Activated T-cell treated with anti-CD3 and anti-CD28 coated beads for 24 hours (primary cell): ENCODE measurements at places on chromosomes 5 and 9.

DNA sequence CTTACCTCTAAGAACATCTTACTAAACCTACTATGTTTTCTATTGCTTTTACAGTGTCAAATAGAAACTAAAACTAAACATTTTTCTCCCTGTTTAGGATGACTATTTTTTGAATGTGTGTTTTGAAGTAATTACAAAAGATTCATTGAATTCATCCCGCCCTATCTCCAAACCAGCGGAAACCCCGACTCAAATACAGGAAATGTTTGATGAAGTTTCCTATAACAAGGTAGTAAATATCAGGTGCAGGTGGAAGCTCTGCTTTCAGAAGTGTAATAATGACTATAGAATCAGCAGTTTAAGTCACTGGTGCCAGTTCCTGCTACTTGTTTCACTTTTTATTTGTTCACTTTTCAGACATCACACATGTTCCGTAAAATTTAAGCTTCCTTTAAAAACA, 20.0 kb downstream of the ERAP2 start:
- DNase-seq, result no peak

GRCh38 chr5:32342656-32343055, 29.9 kb upstream of the MTMR12 start:
- DNase-seq, result no peak

- DNase-seq, result no peak
Measured at GRCh38 chr5:86095092-86095491, 522.6 kb upstream of the COX7C start.

GRCh38 chr9:77163884-77164283, 13.4 kb upstream of the VPS13A start:
- DNase-seq, result no peak

- DNase-seq, result no peak
Measured at GRCh38 chr5:140546851-140547507, 483 bp upstream of the EIF4EBP3 start.

- DNase-seq, result no peak
Measured at GRCh38 chr5:157710882-157711281, 20.3 kb upstream of the THG1L start.

- no peak for DNase-seq
Measured at GRCh38 chr5:130712324-130712723, 452.7 kb downstream of the HINT1 start.

DNA sequence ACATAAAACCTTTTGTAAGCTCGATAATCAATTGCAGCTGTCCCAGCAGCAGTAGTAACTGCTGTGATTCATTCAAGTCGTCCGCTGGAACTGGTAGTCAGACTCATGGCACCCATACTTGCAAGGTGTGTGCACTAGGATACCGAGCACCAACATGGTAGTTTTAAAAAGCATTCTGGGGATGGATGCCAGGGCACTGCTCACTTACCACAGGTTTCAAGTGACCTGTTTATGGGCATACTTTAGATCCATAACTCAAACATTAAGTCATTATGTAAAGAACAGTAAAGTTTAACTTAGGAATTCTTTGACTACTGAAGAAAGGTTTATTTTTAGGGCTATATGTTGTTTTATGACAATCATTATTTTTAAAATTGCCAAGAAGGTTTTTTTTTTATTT, 2277.6 kb downstream of the MAT2B start:
- DNase-seq, result no peak

DNA sequence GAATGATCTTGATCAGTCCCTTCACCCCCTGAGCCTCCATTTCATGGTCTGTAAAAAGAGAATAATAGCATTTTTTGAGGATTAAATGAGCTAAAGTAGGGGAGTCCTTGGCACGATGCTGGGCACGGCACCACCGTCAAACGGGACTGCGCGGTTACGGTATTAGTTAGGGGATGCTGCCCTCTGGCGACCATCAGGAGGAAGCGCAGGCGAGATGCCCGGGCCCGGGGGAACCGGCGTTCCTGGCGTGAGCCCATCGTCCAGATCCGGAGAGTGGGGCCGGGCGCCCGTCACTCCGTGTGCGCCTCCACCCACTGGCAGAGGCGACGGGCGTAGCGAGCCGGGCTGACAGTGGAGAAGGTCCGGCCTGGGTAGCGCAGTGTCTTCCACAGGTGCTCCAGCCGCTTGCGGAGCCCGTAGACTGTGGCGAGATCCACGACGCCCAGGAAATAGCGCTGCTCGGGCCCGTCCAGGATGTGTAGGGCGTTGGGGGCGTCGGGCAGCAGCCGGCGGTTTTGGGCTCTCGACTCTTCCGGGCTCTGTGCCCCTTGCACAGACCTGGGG, 4.8 kb upstream of the ST6GALNAC4 start:
- peak; percentile 74 for DNase-seq

GRCh38 chr5:150065346-150065745, 21.0 kb downstream of the CSF1R start:
- DNase-seq, result no peak

- DNase-seq, result no peak
Measured at GRCh38 chr9:8391566-8391965, 592.0 kb upstream of the DMAC1 start.

GRCh38 chr5:133870661-133871060, 97.8 kb downstream of the C5orf15 start:
- no peak for DNase-seq

- DNase-seq, result no peak
Measured at GRCh38 chr5:16784088-16784487, 152.0 kb downstream of the MYO10 start.

- DNase-seq, result no peak
Measured at GRCh38 chr9:116544896-116545295, 142.2 kb upstream of the TRIM32 start.

GRCh38 chr5:56681346-56681745, 134.0 kb upstream of the MAP3K1 start:
- DNase-seq, result no peak

DNA sequence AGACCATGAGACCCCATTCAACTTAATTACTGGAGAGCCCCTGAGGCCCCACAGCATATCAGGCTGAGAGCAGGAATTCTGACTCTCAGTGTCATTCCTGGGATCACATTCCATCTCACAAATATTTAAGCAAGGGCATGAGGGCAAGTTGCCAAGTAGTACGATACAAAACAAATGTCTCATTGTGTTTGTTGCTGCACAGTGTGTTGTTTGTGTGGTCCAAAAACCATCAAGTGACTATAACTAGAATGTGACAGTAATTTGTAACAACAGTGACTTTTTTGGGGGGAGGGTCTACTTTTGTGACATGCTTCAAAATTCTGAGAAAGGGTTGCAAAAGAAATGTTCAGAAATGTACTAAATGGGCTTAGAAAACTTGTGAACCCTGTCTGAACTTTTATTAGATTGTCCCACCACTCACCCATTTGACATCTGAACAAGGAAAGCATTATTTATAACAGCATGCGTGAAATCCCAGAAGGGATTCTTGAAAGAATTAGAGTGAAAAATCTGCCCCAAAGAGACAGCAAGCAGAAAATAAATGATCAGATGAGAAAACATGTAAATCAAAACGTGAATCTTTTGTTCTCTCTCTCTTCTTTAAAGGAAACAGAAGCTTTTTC, 347.0 kb downstream of the NTRK2 start:
- DNase-seq, result no peak

GRCh38 chr5:123752552-123753179, 240.7 kb downstream of the CSNK1G3 start:
- DNase-seq, result no peak

DNA sequence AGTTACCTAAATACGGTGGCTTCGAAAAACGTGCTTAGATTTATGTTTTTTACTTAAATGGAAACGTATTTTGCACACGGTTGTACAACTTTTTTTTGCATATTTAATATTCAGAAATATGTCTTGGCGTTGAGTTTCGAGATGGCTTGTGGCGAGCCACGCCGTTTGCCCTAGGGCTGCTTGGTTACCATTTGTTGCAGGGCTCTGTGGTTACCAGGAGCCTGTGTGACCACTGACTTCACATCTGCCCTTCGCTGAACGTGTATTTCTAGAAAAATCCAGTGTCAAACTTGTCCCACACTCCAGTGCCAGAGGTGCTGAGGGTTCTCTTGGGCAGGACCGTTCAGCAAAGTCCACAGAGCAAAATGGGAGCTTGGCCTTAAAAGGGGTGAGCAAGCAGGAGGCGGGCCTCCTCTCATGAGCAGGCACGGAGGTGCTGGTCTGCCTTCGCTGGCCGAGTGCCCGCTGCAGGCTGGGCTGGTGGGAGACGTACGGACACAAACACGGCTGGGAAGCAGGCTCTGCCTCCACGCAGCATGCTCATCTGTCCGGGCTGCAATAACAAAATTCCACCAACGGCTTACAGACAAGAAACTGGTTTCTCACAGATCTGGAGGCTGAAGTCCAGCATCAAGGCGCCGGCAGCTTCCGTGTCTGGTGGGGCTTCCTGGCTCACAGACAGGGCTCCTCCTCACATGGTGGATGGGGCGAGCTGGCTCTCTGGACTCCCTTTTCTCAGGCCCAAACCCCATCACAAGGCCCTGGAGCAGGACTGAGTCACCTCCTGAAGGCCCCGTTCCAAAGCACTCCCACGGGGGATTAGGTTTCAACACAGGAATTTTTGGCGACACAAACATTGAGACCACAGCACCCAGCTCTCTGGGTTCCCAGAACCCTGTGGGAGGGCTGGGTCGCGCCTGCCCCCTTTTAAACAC, 5.4 kb downstream of the MRPL36 start:
- DNase-seq, result no peak

GRCh38 chr9:73549991-73550390, 398.3 kb downstream of the ANXA1 start:
- DNase-seq, result no peak

- no peak for DNase-seq
Measured at GRCh38 chr5:103573411-103573810, 10.8 kb upstream of the NUDT12 start.

DNA sequence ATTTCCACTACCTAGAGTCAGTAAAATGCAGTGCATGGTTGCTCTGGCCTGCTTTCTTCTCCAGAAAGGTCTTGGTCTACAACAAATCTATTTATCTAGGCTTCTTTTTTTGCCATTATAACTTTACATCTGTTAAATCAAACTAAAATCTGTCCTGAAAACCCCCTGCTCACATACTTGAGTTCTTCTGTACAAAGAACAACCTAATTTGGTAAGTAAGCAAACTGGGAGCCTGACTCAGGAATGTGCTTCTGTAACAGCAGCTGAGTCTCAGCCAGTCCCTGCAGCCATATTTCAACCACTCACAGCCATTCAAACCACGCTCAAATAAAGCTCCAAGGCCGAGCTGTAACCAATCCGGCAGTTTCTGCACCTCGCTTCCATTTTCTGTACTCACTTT, 95.8 kb downstream of the PLPP1 start:
- no peak for DNase-seq

DNA sequence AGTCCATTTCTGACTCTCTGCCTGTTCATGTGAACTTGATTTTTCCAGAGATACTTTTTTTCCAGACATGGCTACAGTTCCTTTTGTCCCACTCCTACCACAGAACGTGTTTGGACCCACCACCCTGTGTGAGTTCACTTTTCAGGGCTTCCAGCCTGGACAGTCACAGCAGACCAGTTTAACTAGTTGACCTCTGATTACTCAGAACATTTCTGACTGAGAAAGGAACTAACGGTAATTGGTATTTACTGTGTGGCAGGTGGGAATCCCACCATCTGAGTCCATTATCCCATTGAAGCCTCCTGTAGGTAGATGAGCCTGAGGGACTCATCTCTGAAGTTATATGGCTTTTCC, 210.1 kb downstream of the GOLPH3 start:
- DNase-seq, result no peak

GRCh38 chr9:69745716-69746437, 13.9 kb downstream of the PTAR1 start:
- DNase-seq, result no peak

DNA sequence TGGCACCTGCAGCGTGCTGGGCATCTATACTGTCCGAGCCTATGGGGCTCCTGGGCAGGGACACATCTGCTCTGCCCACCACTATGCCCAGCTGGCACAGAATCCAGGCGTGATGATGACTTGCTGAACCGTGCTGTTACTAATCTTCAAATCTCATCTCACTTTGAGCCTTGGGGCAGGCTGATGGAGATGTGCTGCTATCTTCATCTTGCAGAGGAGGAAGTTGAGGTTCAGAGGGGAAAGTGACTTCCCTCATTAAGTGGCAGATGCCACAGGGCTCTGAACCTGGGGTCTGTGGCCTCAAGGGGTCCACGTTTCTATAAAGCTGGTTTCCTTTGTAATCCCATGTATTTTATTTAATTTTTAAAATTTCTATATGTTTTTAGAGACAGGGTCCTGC, 4.7 kb downstream of the SLC2A6 start:
- no peak for DNase-seq

GRCh38 chr5:145855763-145856267, 17.0 kb downstream of the GRXCR2 start:
- no peak for DNase-seq

GRCh38 chr5:77957-78804, 13.8 kb upstream of the PLEKHG4B start:
- DNase-seq, result no peak

DNA sequence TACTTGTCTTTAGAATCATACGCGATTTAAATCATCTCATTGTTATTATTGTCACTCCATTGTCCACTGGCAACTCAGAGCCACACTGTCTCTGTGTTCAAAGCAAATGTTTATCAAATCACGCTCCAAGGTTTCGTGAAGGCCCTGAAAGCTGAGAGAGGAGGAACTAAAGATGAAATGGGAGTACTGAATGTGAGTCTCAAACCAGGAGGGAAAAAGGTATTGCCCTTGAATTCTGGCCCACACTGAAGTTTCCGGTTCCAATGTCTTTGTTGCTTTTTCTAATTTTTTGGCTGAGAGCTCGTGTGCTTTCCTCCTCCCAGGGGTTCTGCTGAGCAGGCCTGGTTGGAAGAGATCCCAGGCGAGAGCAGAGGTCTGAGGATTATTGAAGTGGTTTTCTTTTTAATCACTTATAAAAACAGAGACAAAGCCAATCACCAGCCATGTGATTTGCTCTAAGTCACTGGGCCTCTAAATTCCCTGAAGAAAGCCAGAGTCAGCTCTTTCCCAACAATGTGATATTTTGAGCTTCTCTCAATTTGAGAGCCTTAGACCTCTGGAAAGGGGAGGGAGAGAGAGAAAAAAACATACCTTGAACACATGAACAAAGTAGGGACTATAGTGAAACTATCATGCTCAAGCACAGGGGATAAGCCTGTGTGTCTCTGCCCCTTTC, 420.8 kb upstream of the GRAMD2B start:
- no peak for DNase-seq

DNA sequence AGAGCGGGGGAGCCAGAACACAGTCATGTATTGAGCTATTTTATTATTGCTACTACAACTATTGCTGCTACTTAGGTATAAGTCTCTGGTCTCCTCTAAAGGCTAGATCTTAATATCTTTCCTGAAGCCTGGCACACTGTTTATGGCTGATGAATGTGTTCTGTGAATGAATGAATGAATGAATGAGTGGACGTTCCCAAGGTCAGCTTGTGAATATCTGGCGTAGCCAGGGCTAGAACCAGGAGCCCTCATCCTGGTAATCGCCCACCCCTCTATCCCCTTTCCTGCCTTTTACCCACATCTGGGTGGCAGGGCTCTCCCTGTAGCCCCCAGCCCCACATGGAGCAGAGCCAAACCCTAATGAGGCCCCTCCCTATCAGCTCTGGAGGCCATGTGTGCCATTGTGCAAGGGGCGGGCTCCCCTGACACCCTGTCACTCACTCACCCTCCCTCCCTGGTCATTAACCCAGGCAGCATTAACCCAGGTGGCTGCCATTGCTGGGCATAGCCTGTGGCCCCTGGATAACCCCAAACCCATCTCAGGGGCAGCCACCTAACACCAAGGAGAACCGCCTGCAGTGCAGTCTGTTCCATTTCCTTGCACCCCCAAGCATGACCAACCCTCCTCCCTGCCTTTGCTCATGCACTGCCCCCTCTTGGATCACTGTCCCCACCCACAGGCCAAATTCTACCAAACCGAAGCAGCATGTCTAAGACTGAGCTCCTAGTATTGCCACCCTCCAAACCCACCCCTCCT, 2.0 kb upstream of the AKNA start:
- DNase-seq, result no peak
